ENCODE measurements at places on chromosomes 2 and 18.

DNA sequence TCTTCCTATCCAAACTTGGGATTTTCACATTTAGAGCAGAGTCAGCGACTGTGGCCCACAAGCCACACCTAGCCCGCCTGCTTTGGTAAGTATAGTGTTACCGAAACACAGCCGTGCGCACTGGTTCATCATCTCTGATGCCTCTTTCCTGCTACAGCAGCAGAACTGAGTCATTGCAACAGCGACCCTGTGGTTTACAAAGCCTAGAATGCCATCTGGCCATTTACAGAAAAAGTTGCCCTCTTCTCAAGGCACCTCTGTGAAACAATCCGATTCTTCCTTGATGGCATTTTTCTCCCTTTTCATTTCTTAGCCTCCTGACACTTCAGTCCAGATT, 10.7 kb upstream of the IAH1 start:
- DNase-seq: no peak

- no peak for DNase-seq
These were observed 226.4 kb downstream of the PIK3C3 start for GRCh38 chr18:42181474-42181873.

DNA sequence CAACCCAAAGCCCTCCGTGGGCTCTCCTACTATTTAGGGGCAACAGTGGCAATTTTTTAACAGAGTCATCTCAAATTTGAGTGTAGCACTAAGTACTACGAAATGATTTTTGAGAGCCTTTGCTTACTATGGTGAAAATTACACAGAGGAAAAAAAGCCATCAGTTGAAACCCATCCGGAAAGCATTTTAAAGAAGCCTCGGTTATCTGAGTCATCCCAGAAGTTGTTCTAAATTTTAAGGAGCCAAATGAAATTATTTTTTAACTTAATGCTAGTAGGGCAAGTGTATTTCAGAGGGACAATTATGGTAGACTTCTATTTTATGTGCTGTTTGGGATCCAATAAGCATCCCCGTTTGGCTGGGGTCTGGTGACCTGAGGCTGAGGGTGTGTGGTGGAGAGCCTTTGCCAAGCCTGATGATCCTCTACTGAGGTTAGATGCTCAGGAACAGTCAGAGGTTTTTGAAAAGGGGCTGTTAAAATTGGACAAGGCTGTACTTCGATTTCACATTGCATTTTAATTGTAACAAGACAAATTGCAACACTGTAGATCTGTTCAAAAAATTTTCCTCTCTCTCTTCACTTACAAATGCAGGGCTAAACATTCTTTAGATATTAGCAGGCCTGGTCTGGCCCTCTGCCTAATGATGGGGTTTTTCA, 47.0 kb downstream of the RAPGEF4 start:
- no peak for DNase-seq

- DNase-seq: peak; percentile 68
These were observed 81.5 kb upstream of the YWHAQ start for GRCh38 chr2:9712263-9712662.

DNA sequence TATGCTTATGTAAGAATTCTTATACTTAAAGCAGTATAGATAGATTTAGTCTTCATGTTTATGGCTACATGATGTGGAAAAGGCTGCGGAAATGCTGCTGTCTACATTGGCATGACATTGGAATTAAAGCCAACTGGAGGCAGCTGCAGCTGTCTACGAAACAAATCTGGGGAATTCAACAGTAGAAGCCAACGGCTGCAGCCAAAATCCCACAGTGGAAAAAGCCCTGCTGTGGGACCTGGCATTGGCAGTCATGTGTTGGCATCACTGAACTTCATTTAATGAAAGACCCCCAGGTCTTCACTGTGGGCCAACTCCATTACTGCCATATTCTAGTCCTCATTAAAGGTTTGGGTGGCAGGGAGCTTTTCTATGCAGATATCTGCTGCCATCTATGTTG, 223.6 kb downstream of the SLC8A1 start:
- DNase-seq: no peak

DNA sequence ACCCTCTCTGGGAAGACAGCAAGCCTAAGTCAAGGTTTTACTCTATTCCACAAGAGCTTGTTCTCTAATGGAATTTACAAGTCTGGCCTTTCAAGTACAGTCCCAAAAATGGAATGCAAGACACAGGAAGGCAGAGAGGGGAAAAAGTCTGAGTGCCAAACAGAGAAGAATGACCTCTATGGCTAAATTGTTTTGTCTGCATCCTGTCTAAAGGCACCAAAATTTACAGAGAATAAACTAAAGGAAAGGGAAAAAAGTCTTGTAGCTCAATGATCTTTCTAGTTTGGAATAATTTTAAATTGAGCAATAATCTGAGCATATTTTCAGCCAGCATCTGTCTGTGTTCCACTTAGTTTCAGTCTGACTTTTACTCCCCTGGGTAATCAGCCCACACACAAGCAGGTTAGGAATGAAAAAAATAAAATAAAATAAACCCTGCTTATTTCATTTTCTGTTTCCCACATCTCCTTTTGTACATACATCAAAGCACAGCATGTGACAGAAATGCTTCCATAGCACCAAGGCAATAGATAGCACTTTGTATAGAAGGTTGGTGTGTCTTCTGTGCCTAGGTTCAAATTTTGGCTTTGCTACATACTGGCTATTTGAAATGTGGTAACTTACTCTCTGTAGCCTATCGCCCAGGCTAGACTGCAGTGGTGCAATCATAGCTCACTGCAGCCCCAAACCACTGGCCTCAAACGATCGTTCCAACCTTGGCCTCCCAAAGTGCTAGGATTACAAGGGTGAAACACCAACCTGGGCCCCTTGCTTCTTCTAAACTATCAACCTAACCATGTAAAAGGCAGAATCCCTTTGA, 105.1 kb downstream of the SLC8A1 start:
- DNase-seq: peak; percentile 24

GRCh38 chr2:206482123-206482522, 38.8 kb downstream of the ADAM23 start:
- no peak for DNase-seq

DNA sequence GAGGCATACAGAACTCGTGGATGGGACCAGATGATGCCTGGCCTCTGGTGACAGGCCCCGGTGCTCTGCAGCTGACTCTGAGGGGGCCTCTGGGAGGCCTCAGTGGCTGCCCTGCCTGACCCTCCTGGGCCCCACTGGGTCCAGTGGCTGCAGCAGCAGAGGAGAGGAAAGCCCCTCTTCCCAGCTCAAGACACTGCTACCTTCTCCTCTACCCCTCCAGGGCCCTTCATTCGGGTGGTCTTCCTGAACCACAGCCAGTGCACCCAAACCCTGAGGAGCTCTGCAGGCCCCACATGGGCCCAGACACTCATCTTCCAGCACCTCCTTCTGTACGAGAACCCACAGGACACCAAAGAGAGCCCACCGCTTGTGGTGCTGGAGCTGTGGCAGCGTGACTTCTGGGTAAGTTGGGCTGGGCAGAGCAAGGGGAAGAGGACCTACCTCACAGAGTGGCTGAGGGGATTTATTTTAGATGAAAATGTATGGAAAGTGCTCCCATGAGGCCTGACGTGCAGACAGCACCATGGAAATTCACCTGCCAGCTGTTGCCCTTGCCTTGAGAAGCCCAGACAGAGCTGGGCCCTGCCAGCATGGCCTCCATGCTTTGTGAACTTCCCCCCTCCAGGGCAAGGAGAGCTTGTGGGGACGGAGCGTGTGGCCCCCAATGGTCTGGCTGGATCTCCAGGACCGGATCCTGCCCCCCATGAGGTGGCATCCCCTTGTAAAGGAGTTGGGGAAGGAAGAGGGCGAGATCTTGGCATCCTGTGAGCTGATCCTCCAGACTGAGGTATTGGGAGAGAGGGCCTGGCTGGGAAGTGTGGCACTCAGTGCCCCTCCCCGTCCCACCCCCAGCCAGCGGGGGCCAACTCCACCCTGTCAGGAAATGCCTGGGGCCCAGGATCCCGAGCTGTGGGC, 46.3 kb downstream of the LMAN2L start:
- no peak for DNase-seq

DNA sequence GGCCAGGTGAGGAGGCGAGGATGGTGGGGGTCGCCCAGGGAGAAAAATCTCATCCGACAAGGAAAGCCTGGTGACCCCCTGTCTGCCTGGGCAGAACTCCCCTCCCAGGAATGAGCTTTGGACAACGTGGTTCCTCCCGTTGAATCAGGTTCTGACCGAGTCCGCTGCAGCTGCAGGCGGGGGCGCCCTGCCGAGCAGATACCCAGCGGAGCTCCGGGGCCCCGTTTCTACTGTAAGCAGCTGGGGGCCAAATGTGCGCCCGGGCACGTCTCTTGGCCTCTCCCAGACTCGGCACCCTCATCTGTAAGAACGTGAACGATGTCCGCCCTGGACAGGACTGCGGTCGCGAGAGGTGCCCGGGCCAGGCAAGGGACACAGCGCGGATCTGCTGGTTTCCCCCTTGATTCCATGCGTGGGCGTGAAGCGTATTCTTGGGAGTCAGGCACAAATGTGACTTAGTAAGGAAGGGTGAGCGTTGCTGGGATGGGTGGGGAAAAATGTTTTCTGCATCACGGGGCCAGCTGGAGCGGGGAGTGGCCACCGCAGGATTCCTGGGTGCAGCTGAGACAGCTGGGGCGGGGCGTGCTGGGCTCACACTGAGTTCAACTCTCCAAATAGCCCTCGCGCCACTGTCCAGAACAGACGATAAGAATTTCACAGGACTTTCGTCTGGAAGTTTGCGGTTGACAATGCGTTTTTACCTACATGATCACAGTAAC, 20.2 kb upstream of the TUBB6 start:
- DNase-seq: no peak

DNA sequence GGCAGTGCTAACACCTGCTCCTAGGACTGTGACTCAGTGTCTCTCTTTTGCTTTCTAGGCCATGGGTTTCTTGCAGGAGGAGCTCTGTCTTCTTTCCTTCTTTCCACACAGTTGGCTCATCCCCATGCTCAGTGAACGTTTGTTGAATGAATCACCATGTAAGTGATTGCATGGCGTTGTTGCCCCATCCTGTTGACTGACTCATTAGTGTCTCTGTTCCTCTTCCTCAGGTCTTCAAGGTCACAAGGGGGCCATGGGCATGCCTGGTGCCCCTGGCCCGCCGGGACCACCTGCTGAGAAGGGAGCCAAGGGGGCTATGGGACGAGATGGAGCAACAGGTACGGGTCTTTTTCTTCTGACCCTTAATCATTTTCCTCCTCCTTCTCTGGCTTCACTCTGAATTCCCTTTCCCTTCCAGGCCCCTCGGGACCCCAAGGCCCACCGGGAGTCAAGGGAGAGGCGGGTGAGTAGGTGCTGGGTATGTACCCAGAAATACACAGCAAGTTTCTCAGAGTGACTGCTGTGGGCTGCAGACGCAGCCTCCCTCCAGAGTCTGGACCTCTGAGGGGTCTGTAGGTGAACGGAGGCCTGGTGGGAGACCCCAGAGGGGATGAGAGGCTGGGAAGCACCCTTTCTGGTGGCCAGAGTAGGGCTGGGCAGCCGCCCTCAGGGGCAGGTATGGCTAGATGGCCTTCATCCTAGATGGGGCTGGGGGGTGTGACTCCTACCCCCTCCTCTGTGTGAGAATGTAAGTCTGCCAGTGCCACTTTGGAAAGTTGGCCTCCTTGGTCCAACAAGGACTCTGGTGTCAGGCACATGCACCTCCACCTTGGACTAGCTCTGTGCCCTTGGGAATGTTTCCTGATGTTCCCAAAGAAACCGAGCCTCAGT, 32.4 kb downstream of the MARCO start:
- DNase-seq: no peak

DNA sequence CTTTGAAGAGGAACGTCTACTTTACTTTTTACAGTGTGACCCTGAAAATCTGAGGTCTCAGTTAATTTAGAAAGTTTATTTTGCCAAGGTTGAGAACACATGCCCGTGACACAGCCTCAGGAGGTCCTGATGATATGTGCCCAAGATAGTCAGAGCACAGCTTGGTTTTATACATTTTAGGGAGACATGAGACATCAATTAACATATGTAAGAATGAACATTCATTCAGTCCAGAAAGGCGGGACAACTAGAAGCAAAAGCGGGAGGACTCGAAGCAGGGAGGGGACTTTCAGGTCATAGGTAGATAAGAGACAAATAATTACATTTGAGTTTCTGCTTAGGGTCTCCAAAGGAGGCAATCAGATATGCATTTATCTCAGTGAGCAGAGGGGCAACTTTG, 23.7 kb downstream of the ELMOD3 start:
- no peak for DNase-seq

DNA sequence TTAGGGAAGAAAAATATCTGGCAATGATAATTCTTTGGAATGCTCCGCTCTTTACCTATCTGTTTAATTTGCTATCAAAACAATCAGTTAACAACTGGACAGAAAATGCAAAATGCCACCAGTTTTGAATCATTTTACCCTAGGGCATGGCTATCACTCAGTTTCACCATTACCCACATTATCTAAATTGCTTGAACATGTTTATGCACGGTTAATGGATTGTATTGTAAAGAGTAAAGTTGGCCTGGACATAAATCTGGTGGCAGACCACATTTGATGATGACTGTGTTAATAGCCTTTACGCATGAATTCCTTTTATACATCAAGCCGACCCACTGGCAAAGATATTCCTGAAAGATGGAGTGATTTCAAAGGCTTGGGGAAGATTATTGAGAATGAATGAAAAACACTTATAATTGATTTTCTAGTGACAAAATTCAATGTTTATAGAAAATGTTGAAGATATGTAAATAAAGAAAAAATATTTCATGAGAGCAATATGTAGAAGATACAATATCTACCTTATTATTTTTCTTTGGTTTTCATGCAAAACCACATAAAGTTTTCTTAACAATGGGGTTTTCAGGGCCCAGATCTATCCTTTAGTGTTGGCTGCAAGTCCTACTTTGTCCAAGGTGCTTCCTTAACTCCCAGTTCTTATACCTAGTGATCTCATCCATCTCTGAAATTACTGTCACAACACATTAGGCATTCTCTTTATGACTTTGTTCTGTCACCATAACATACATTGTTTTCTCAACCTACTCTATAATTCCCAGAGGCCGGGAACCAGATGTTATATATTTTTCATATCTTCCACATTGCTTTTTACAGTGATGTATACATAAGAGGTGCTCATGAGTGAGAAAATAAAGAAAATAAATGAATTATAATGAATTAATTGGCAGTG, 265.1 kb downstream of the RIT2 start:
- DNase-seq: no peak

DNA sequence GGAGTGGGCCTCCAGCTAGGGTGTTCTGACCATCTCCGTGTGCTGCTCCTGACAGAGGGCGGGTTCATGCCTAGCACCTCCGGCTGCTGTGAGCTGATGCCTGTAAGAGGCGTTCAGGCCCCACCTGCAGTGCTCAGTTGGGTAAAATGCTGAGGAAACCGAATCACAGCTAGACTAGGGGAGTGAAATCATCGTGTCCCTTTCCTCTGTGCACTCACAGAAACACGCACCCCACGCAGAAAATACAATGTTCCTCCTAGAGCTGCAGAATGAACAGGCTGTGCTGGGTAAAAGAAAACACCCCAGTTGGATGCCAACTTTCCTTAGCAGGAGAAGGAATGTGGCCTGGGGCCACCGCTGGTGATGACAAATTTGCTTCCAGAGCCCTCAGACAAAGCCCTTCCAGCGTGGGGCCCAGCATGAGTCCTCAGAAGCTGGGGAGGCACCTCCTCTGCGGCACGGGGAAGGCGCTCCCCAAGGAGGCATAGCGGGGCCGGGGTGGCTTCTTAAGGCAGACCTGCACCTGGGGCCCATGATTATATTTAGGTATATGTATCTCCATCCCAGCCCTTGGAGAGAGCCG, 16.3 kb upstream of the ARHGEF4 start:
- no peak for DNase-seq

- DNase-seq: no peak
These were observed 161.3 kb downstream of the RTP5 start for GRCh38 chr2:242030858-242031257.

GRCh38 chr2:102273619-102274211, 37.6 kb upstream of the IL1RL1 start:
- no peak for DNase-seq

GRCh38 chr2:183037553-183038340, 510 bp downstream of the NCKAP1 start:
- peak; percentile 63 for DNase-seq

GRCh38 chr2:1969701-1970015, 225.3 kb upstream of the PXDN start:
- no peak for DNase-seq

Data from GM12865 (cell line).